Ovary (tissue), 10 donors: ENCODE measurements at places on chromosomes 3 and 15. TPM values are rescaled to one million over a fixed set of nuclear protein-coding genes. Genes with fewer than 3 reads are reported as not detected.

Gene SERINC4
- total RNA-seq = not detected

GRCh38 chr3:139941580-139941979 lies 6.6 kb downstream of the CLSTN2 start:
- no peak for DNase-seq

DNA sequence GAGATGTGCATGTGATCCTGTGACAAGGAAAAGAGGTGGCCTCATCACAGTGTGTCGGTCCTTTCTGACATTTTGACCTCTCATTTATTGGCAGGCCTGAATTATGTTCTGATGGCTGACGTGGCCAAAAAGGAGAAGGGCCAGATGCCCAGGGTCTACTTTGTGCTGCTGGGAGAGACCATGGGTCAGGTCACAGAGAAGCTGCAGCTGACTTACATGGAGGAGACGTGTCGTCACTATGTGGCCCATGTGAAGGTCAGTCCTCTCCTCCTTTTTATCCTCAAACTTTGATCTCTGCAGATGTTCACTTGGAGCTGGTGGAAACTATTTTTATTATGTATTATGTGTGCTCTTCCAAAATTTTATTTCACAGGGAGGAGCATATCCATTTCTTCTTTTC lies 319.3 kb upstream of the CTDSPL start:
- DNase-seq = no peak

Gene WDR93
- total RNA-seq = 0.48 TPM

Gene CTXN2
- not detected for total RNA-seq

GRCh38 chr3:113174801-113175485 lies 36.4 kb upstream of the BOC start:
- peak; percentile 34 for DNase-seq

Gene PRSS50
- total RNA-seq = 0.40 TPM

DNA sequence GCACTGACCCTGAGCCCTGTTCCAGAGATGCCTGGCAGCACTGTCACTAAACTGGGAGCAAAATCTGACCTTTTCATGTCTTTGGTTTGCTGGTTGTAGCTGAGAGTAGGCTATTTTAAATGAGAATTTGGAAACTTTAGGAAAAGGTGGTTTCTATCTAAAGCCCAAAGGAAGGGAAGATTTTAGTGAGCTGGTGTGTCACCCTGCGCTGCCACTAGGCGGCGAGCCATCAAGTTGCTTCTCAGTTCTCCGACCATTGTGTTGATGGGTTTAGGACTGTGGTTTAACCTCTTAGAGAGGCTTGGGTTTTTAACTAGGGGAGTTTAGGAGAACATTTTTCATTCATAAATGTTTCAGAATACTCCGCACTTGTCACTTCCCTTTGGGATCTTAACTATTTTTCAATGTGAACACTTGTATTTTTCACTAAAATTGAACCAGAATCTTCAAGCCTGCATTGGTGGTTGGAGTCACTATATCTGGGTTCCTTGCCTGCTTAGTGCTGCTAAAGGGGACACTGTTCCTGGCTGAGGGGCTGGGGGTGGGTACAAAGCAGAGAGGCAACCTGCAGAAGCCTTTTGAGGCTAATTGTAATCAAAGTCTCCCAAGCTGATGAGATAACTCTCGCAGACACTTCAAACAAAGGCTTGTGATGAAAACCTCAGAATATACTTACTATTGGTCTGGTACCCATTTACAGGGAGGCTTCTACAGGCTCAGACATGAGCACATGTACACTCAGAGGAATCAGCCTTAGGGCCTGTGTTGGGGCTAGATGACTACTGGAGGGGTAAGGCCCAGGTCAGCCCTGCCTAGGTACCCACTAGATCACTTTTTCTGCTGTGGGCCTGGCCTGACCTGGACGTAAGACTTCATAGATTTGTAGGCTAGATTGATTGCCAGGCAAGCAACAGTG lies 16.8 kb downstream of the EXOSC7 start:
- DNase-seq = no peak

DNA sequence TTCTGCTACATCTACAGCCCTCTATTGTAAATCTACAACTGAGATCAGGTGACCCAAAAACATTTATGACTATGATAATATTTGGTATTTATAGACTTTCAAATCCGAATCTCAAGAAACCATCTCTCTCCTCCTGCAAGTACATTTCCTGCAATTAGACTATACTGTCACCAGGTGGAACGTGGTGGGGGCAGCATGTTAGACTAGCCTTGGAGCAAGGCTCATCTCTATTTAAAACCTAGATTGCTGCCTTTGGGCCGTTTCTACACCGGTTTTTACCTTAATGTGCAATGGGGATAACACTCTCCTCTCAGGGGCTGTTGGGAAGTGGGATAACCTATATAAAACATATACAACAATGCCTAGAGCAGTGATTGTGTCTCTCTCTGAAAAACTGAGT lies 3.8 kb upstream of the KATNBL1 start:
- DNase-seq = no peak

DNA sequence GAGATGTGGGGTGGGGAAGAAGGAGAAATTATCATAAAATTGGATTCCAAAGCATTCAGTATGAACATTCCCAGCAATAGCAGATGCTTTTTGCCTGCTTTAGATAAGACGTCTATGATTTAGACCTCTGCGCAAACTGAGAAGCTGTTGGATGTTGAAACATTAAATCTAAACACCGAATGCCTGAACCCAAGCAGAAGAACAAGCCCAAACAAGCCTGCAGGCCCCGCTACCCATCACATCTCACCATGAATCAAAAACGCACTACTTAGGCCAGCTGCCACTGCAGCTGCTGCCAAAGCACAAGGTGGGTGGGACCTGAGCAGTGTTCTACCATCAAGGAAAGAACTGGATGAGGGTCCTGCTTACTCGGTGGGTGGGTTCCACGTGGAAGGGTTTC lies 24.4 kb upstream of the THBS1 start:
- DNase-seq = no peak

DNA sequence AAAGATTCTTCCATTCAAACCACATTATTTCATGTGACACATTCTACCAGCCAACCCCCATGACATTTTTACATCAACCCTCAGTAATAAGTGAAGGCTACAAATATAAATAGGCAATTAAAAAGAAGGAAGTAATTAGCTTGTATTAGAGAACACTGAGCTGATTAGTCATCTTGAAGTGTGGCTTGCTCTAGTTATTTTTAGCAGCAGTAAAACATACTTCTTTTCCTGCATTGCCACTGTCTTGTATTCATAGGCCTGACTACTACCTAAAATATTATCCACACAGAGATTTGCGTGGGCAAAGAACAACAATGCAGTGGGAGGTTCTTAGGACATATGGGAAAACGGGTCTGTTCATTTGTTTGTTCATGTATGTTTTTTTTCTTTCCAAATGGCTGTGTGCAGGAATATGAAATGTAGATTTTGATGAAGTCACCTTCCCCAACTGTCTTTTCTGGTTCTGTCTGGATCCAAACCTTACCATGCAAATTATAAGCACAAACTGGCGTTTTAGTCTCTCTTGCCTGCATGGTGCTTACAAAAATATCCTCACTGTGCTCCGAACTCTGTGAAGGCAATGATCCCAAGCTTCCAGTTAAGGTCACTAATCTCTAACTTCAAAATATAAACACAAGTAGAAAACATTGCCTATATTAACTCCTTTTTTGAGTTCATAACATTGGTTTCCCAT lies 31.5 kb upstream of the TM4SF4 start:
- DNase-seq = no peak
